Mammary epithelial cell (primary cell): ENCODE measurements at places on chromosomes 5 and 9.

GRCh38 chr5:19625562-19625961, 362.4 kb downstream of the CDH18 start:
- DNase-seq, result no peak

DNA sequence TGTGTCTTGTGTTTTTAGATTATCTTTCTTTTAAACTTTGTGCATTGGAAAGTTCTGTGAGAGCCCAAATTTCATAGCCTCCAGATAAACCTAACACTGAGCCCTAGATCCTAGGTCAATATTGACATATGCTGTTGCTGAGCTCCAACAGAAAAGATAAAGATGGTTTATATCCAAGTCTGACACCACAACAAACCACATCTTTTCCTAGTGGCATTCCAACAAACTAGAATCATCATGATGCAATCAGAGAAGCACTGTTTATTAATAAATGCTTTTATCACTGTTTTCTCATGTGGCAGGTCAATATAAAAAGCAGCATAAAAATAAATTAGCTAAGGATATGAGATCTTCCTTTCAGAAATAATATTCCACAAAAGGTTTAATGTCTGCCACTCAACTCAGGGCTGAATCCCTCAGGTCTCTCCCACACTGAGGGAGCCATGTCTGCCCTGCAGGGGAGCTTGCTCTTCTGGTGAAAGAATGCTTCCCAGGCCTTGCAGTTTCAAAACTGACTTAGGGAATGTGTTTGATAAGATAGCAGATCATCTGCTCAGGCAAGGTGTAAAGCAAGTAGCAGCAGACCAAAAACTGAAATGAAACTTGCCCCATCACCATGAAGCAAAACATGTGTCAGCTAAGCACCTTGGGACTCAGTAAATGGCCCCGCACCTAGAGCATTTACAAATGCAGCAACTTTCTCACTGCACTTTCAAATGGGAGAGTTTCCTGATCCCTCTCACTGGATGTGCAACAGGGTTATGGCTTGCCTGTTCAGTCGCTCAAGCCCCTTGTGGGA, 493.0 kb downstream of the AGTPBP1 start:
- DNase-seq, result peak; percentile 55

DNA sequence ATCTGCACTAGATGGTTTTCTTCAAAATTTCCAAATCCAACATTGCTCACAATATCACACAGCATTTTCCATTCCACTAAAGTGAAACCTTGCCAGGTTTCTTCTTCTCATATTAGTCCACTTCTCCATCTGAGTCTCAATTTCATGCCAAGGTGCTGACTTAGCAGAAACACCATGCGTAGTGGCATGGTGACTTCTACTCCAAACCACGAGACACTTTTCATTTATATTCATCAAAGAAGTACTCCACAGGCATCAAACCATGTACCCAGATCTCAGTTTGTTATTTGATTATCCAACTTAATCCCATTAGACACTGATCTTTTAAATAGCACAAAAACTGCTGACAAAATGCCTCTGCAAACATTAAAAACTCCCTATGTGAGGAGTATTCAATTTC, 233.4 kb upstream of the ITGA1 start:
- DNase-seq, result no peak

DNA sequence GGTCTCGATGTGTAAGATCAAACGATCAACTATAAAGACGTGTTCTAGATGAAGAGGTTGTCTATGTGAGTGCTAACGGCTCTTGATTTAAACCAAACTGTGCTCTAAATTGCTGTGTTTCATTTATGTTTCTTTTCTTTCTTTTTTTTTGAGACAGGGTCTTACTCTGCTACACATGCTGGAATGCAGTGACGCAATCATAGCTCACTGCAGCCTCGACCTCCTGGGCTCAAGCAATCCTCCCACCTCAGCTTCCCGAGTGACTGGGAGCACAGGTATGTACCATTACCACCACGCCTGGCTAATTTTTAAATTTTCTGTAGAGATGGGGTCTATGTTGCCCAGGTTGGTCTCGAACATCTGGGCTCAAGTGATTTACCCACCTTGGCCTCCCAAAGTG, 24.0 kb upstream of the RNF130 start:
- DNase-seq, result no peak

- peak; percentile 68 for DNase-seq
Observed at GRCh38 chr5:153081385-153081784, 409.1 kb upstream of the GRIA1 start.
